ENCODE measurements at places on chromosomes 12 and 14.

GRCh38 chr12:88633312-88633711, 53.0 kb upstream of the KITLG start:
- no peak for DNase-seq

DNA sequence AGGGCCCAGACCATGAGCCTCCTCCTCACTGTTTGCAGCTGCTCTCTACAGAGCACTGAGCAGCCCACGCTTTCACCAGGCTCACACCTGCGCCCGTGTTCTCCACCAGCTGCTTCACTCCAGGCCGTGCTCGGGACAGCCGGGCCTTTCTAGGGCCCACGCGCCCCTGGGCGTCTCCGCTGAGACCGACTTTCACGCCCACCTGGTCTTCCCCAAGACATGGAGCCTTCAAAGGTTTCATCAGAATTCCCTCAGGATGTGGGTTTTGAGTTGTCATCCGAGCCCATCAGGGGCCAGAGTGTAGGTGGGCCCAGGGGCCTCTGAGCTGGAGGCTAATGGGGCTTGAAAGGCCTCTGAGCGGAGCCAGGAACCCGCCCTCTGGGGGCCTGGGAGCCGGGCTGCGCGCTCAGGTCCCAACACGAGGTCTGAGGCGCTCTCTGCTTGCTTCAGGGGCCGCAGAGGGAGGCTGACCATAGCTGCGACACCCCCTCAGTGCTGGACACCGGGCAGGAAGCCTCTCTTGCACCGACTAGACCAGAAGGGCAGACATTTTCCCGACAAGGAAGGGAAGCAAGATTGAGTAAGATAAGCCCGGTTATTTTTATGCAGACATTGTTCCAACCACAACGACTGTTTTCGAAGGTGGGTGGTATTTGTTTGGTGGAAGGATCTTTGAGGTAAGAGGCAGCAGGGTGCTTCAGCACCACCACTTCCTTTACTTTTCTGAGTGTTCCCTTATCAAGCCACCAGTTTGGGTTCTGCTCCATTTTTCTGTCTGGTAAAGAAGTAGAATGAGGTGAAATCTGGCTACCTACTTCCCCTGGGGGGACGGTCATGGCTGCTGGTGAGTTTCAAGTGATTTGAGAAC, 125.0 kb upstream of the FUT8 start:
- peak; percentile 82 for DNase-seq

- DNase-seq = peak; percentile 90
Observed at GRCh38 chr12:57754411-57755193, at the start of gene MARCHF9. Gene MARCHF9 (plus strand): TSS chr12:57755103. CDS start chr12:57755529, 426 bp downstream.

DNA sequence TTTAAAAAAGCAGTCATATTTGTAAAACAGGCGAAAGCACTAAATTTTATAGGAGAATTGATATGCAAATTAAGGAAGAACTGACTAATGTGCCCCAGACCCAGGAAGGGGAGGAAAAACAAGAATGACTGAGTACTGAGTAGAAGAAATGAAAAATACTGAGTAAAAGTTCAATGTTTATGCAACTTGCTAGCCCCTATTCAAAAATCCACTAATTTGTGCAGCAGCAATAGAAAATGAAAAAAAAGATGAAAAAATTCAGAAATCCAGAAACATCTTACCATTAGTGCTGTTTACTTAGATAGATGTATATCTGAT, 6.1 kb downstream of the CHD8 start:
- DNase-seq = no peak

DNA sequence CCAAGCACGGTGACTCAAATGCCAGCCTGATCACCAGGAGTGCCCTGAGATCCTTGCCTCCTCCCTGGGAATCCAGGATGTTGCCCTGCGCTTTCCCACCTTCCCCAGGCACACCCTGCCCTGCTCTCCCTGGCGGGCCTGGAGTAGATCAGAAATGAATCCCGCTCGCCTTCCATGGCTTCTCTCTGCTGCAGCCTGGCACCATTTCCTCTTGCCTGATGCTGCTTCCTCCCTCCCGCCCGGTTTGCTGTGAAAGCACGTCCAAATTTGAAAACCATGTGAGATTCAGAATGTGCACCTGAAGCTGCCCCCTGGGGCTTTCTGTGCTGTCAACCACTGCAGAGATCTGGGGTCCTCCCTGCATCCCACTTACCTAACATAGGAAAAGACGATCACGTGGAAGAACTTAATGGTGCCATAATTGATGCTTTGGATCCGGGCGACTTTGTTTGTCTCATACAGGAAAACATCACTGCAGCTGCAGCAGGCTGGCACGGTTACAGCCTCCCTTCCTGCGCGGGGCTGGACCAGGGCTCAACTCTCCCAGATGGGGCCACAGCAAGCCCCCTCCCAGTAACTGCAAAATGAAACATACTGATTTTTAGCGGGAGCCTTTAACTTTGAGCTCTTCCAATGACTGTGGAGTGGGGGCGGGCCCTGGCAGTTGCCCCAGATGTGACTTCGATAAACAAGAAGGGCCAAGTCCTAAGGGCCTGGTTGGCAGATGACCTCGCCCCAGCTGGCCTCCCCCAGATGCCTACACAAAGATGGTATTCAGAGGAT, 24.9 kb upstream of the C12orf76 start:
- DNase-seq = peak; percentile 50

DNA sequence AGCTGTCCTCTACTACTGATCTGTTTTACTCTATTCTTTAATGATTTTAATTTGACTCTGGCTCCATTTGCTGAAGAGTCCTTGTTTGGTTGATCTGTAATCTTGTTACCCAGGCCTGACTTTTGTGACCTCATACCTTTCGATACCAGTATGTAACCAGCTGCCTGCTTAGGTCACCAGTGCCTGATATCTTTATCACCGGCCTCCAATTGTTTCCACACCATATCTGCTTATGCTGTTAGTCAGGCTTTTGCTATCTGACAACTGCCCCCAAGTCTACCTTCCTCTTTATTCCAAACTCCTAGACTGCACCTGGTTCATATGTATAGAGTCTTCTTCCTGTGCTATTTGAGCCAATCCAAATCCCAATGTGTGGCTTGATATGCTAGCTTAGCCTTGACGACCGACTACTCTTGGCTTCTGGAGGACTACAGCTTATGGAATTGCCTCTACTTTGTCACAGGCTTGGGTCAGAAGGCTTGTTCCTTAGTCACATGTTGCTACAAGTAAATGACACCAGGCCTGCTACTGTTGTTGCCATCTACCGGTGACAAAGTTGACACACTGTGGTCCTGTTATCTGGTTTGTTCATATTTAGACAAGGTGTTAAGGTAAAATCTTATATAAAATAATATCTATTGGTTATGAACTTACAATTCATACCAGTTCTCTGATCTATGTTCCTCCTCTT, 193.9 kb downstream of the TRHDE start:
- no peak for DNase-seq

- DNase-seq = no peak
Observed at GRCh38 chr12:129378496-129378895, 525.2 kb downstream of the GLT1D1 start.

GRCh38 chr12:18576104-18576626, 161.6 kb downstream of the PLCZ1 start:
- DNase-seq = no peak

DNA sequence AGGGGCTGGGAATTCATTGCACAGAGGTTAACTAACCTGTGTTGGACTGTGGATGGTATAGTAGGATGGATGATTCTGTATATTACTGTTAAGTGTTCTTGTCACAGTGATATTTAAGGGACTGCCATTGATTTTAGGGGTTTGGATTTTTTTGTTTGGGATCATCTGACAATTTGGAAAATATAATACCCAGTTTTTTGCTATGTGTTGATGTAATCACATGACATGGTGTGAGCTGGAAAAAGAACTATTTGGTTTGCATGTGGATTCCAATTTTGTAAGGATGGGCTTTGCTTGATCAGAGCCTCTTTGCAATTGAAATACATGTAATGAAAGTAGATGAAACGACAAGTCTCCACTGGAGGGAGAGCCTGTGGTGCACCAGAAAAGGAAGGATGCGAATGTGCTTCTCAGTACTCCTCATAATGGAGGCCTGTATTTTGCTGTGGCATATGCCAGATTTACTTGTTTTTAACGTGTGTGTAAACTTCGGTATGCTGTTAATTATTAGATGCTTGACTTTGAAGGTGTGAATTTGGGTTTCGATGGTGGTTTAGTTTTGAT, 2.7 kb downstream of the DYRK2 start:
- peak; percentile 70 for DNase-seq

GRCh38 chr12:112303004-112303403, 79.2 kb downstream of the HECTD4 start:
- DNase-seq = peak; percentile 85

- no peak for DNase-seq
Observed at GRCh38 chr12:31471823-31472222, 119.1 kb downstream of the DENND5B start.
